ENCODE measurements at places on chromosomes 6 and 20. TPM values are rescaled to one million over a fixed set of nuclear protein-coding genes. Genes with fewer than 3 reads are reported as not detected.

Gene SIRPB1
- 1.7 TPM for total RNA-seq

Gene SLC35F1
- total RNA-seq: 9.2 TPM

Gene TREML1
- total RNA-seq: not detected

Gene MROH8
- 4.4 TPM for total RNA-seq

Gene TGIF2
- total RNA-seq: 29.9 TPM

Gene PAK5
- not detected for total RNA-seq

Gene C20orf144
- total RNA-seq: not detected

GRCh38 chr6:143684486-143684885 lies 6.7 kb downstream of the PHACTR2 start:
- H3K27ac ChIP-seq: no peak overlapping the region
- no peak for DNase-seq
- H3K27me3 ChIP-seq: no peaks in the 10 kb centered on the region
- H3K4me3 ChIP-seq: no peak overlapping the region

GRCh38 chr6:35508027-35508426 lies 4.7 kb downstream of the TULP1 start:
- H3K36me3 ChIP-seq: no peaks in the 10 kb centered on the region
- H3K4me3 ChIP-seq: no peak overlapping the region
- peaks cover 8% of the 10 kb centered on the region for H3K4me1 ChIP-seq

DNA sequence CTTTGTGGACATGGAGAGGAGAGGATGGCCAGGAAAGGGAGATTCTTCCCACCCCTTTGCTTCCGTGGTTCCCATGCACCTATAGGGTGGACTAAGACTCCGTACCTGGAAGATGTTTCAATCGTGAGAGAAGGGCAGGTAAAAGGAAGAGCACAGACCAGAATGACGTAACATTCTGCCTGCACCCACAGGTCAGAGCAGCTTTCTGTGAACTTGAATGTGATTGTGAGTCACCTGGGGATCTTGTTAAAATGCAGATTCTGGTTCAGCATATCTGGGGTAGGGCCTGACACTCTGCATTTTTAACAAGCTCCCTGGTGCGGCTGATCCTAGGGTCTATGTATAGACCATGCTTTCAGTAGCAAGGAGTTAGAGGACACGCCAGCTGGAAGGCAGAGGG lies 164.1 kb upstream of the SGK1 start:
- H3K36me3 ChIP-seq: no peaks in the 10 kb centered on the region
- H3K27ac ChIP-seq: no peak overlapping the region
- H3K4me3 ChIP-seq: no peak overlapping the region
- H3K4me1 ChIP-seq: no peaks in the 10 kb centered on the region

DNA sequence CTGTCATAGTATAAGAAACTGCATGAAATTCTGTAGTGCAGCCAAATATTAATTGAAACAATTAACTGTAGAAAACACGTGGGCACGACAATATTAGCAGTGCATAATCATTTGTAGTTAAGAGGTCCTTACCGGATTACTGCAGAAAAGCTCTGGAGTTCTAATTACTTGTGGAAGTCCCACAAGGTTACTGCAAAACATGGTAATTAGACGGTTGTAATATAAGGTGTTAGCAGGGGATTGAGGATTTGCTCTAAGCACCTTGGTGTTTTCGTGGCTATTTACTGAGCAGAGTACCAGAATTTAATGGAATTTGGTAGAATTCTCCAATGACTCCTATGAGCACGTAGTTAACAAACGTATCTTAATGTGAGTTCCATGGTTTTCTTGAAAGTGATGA lies 473.6 kb upstream of the AGPAT4 start:
- H3K36me3 ChIP-seq: no peaks in the 10 kb centered on the region
- H3K4me1 ChIP-seq: no peaks in the 10 kb centered on the region
- H3K27ac ChIP-seq: no peak overlapping the region
- H3K4me3 ChIP-seq: no peak overlapping the region

- H3K36me3 ChIP-seq: no peaks in the 10 kb centered on the region
- H3K4me3 ChIP-seq: no peak overlapping the region
- no peaks in the 10 kb centered on the region for H3K4me1 ChIP-seq
- no peak overlapping the region for H3K27ac ChIP-seq
- no peak for DNase-seq
- H3K27me3 ChIP-seq: no peaks in the 10 kb centered on the region
Observed at GRCh38 chr20:36425166-36425565, 116.2 kb upstream of the MYL9 start.

- H3K4me1 ChIP-seq: no peaks in the 10 kb centered on the region
- no peak overlapping the region for H3K27ac ChIP-seq
- DNase-seq: no peak
- no peaks in the 10 kb centered on the region for H3K36me3 ChIP-seq
Observed at GRCh38 chr20:6519556-6519955, 247.9 kb upstream of the BMP2 start.

GRCh38 chr20:24820345-24820744 lies 128.7 kb upstream of the CST7 start:
- H3K4me1 ChIP-seq: no peaks in the 10 kb centered on the region
- no peak for DNase-seq
- no peak overlapping the region for H3K27ac ChIP-seq
- H3K36me3 ChIP-seq: no peaks in the 10 kb centered on the region

DNA sequence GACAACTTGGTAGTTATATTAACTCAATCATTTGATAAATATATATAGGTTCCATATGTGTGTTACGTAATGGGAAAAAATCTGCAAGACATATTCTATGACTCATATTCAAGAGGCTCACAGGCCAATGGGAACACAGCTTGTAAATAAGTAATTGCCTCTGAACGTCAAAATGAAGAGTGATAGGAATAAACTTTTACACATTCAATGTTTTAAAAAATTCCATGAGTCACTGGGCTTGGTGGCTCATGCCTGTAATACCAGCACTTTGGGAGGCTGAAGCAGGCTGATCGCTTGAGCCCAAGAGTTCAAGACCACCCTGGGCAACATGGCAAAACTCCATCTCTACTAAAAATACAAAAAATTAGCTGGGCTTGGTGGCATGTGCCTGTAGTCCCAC lies 209.4 kb upstream of the MCHR2 start:
- no peaks in the 10 kb centered on the region for H3K27me3 ChIP-seq
- H3K4me3 ChIP-seq: no peak overlapping the region
- H3K36me3 ChIP-seq: no peaks in the 10 kb centered on the region
- H3K4me1 ChIP-seq: no peaks in the 10 kb centered on the region
- no peak for DNase-seq

DNA sequence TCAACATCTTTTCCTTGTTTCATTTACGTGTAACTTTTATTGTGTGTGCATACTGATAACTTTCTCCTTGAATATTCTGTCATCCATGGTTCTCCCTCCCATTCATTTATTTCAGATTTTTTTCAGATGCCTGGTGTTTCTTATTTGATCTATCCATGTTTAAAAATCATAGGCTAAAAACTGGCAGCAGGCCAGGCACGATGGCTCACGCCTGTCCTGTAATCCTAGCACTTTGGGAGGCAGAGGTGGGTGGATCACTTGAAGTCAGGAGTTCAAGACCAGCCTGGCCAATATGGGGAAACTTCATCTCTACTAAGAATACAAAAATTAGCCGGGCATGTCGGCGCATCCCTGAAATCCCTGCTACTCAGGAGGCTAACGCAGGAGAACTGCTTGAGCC lies 31.1 kb downstream of the ABT1 start:
- no peak overlapping the region for H3K4me3 ChIP-seq
- H3K27me3 ChIP-seq: no peaks in the 10 kb centered on the region
- H3K27ac ChIP-seq: no peak overlapping the region
- H3K4me1 ChIP-seq: no peaks in the 10 kb centered on the region
- no peak for DNase-seq
- H3K36me3 ChIP-seq: no peaks in the 10 kb centered on the region

DNA sequence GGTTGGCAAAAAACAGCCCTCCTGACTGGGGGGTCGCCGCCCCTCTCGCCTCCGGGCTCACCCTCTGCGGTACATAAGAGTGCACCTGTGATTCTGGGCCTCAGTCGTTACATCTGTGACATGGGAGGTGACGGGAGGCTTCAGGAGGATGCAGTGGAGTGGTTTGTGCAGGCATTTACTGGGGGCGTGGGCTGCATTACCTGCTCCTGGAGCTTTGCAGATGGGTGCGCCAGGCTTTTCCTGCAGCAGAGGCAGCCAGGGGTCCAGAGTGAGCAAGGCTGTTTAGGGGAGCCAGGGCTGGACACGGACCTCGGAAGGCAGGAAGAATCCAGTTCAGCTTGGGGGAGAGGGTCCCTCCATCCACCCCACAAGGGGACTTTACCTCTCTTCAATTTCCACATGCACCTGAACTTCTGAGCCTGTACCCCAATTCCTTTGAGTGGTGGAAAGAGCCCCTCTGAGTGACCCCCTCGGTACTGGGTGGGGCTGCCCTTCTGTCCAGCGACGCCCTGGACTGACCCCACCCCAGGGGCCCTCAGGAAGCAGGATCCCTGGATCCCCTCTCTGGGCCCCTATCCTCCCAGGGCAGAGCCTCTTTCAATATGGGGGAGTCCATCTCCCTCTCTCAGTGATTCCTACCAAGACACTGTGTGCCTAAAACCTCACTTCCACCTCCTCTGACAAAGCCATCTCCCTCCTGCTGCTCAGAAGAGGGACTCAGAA lies 134.0 kb downstream of the TAF4 start:
- no peaks in the 10 kb centered on the region for H3K27me3 ChIP-seq
- no peak overlapping the region for H3K27ac ChIP-seq
- H3K4me3 ChIP-seq: no peak overlapping the region
- DNase-seq: no peak
